ENCODE measurements at places on chromosomes 7 and 10.

GRCh38 chr10:97001183-97001991, 169.3 kb downstream of the LCOR start:
- no peak for DNase-seq

GRCh38 chr10:4046030-4046429, 261.0 kb upstream of the KLF6 start:
- no peak for DNase-seq

DNA sequence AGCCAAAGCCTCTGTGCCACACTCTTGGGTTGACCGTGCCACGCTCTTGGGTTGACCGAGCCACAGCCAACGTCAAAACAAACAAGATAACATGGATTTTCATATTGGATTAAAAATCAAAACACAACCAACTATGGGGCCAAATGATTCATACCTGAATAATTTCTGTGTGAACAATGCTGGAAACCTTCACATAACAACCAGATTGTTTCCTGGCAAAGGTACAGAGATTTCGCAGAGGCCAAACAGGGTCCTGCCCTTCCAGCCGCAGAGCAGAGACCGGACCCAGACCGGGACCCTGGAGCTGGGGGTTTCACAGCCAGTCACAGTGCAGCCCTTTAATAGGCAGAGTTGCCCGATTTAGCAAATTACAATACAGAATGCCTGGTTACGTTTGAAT, 40.5 kb downstream of the ITIH5 start:
- no peak for DNase-seq

- DNase-seq = no peak
Measured at GRCh38 chr7:114788706-114789105, 133.2 kb upstream of the MDFIC start.

GRCh38 chr7:75571209-75571608, 79.1 kb downstream of the SPDYE5 start:
- no peak for DNase-seq

- DNase-seq = no peak
Measured at GRCh38 chr7:71171476-71171875, 39.5 kb downstream of the GALNT17 start.

DNA sequence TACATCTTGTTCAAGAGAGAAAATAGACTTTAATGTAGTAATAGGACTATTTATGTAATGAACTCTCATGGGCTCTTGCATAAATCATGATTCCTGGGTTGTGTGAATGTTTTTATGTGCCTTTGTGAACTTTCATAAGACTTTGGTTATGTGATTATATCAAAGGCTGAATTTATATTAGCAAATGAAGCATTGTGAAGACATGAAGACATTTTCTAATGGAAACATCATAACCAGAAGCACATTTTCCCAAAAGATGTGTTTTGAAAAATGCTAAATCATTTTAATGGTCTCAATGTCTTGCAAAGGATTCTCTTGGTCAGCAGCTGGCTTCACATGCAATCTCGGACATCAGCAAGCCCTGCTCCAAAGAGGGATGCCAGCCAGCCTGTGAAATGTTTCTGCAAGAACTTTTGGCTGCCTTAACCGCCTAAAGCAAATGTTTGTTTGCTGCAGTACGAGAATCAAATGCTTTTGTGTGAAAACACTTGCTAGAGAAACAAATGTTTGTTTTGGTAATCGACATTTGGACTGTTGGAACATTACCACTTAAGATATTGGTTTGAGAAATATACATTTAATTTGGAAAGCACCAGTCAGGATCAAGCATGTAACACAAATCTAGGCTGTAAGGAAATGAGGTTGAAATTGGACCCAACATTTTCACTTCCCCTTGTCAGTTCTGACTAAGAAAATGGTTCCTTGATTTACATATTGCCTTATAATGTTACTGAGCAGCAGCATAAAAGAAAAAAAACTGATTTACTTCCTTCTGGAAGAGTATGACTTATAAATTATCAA, 102.1 kb downstream of the RTKN2 start:
- DNase-seq = no peak

- DNase-seq = no peak
Measured at GRCh38 chr7:157037635-157038034, 27.2 kb upstream of the MNX1 start.

GRCh38 chr7:18495412-18496340, at the start of gene HDAC9:
Gene HDAC9 (plus strand): TSS chr7:18495749. CDS start chr7:18496303, 554 bp downstream.
- DNase-seq = no peak

DNA sequence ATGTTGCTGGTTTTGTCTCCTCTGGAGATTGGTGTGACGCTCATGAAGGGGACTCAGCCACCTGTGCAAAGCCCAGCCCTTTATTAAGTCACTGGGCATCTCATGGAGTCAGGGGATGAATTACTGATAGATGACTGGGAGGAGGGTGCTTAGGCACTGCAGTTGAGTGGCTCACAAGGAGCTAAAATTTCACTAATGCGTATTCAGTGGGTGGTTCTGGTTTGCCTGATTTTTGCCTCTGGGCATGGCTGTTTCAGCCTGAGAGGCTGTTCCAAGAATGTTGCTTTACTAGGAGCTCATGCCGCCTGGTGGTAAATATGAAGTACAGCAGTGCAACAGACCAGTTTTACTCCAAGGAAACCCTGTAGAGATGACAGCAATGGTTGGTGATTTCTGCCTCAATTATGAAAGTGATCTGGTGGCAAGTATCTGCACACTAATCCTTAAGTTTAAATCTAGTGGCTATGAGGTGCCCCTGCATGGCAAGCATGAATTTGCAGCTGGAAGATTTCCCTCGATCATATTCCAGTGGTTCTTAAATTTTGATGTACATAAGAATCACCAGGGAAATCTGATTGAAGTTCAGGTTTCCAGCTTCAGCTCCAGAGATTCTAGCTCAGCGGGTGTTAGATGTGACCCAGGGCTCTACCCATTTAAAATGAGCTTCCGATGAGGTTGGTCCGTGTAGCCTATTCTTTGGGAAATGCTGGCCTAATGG, 19.9 kb downstream of the ACTA2 start:
- DNase-seq = peak; percentile 50

GRCh38 chr10:5206799-5207198, 10.2 kb downstream of the AKR1C4 start:
- no peak for DNase-seq

- DNase-seq = no peak
Measured at GRCh38 chr10:12788277-12788676, 213.2 kb downstream of the CCDC3 start.

- DNase-seq = no peak
Measured at GRCh38 chr7:66640802-66641525, 12.3 kb downstream of the KCTD7 start.

GRCh38 chr7:146492017-146492416, 375.4 kb downstream of the CNTNAP2 start:
- no peak for DNase-seq

GRCh38 chr7:137703291-137704010, 143.3 kb downstream of the DGKI start:
- DNase-seq = no peak

- peak; percentile 75 for DNase-seq
Measured at GRCh38 chr7:67625257-67625737, 628.7 kb downstream of the TYW1 start.

- no peak for DNase-seq
Measured at GRCh38 chr7:97145068-97145467, 27.6 kb downstream of the SDHAF3 start.

DNA sequence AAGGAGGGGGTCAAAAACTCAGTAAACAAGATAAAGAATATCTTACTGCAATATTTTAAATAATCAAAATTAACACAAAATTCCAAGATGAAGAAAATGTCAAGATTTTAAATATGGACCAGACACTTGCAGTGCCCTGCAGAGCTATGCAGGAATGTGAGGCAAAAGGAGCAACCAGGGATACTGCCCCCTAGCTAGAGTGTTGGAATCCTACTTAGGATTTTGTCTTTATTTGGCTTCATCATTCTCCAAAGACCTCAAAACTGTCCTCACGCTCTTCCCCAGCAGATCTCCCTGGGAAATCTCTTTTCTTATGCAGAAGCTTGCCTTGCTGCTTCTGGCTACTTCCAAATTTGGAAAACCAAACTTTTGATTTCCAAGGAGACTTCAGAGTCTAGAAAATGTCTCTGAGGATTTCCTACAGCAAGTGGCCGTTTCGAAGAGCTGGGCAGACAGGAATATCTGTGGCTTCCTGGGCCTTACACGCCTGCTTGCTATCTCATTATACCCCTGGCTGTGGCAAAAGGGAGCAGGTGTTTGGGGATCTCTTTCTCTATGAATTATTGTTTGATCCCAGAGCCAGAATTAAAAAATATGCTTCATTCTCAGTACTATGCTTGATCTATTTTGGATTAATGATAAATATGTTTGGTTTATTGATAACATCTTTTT, 232.2 kb upstream of the BMPER start:
- no peak for DNase-seq

DNA sequence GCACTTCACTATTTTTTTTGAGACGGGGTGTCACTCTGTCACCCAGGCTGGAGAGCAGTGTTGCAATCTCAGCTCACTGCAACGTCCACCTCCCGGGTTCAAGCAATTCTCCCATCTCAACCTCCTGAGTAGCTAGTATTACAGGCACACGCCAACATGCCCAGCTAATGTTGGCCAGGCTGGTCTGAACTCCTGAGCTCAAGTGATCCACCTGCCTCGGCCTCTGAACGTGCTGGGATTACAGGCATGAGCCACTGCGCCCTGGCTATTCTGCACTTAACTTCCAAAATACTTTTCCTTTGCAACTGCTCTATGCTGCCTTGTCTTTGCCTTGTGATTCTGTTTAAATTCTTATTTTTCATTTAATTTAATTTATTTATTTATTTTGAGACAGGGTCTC, 67.0 kb upstream of the ZNF479 start:
- DNase-seq = no peak

- peak; percentile 62 for DNase-seq
Measured at GRCh38 chr10:77179015-77179695, 458.5 kb downstream of the KCNMA1 start.

DNA sequence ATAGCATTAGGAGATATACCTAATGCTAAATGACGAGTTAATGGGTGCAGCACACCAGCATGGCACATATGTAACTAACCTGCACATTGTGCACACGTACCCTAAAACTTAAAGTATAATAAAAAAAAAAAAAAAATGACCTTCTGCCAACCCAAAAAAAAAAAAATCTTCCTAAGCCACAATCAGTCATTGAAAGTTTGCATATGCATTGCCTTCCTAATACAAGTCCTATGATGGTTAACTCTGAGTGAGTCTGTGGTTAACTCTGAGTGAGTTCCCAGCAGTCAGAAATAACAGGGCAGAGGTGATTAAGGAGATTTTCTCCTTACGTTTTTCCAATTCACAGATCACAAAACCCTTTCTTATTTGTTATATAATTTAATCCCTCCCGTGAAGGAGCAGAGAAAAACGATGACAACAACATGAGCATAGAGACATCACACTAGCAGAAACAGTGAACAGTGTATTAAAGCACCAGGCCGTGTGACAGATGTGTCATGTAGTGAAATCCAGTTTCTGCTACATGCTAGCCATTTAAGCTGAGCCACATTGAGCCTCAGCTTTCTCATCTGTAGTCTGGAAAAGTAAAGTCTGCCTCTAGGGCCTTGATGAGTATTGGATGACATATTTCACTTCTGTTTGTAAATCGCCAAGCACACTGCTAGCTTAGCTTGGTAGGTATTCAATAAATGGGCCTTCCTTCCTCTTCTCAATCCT, 7.4 kb upstream of the RNF148 start:
- DNase-seq = no peak

DNA sequence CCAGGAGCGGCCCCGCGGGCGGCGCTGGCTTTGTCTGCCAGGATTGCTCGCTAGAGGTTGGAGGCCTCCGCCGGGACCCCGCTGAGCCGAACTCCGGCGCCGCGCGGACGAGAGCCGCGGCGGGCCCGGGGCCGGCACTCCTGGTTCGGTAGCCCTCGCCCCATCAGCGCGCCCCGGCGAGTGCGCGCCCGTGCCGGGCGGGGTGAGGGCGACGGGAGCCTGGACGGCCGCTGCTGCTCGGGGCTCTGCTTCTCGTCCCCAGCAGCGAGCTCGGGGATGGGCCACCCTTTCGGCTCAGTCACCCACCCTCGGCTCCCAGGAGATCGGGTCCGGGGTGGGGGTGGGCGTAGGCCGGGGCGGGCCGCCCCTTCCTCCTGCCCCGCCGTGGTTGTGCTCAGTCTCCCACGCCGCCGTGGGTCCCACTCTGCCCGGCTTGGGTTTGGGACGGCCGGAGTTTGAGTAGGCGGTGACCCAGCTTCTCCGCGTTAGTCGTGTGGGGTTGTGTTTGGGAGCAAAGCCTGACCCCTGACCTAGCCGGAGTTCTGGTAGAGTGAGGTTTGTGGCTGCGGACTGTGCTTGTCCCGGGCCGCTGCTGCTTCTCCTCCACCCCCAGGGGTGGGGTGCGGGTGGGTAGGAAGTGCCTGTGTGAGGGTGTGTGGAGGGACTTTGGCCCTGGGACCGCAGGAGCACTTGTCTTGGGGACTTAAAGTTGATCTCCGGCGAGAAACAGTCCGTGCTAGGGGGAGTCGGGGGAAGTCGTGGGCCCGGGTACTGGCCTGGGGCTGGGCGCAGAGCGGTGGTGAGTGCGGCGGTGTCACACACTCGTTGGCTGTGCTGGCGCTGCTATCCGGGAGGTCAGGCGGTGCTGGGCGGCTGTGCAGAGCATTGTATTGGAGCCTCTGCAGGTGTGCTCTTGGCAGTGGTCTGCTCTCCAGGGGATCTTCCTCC, 677 bp downstream of the TSPAN14 start:
- peak; percentile 53 for DNase-seq

- DNase-seq = no peak
Measured at GRCh38 chr7:4244041-4244440, 438.1 kb upstream of the FOXK1 start.
